Mesenchymal stem cell (in vitro differentiated cells and primary cell): ENCODE measurements at places on chromosomes 16 and 17.

GRCh38 chr16:55701442-55702319 lies 45.9 kb downstream of the SLC6A2 start:
- peak; percentile 37 for DNase-seq

DNA sequence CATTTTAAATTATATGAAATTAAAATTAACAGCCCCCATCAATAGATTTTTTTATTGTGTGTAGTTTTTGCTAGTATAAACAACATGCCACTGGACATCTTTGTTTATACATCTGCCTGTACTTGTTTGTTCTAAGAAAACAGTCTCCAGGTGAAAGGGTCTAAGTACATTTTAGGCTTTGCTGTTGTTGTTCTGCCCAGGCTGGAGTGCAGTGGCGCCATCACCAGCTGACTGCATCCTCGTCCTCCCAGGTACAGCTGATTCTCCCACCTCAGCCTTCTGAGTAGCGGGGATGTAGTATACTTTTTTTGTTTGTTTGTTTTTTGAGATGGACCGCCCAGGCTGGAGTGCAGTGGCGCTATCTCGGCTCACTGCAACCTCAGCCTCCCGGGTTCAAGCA lies 25.5 kb downstream of the C17orf58 start:
- DNase-seq: no peak

GRCh38 chr17:78795861-78796516 lies 13.9 kb upstream of the CYTH1 start:
- DNase-seq: no peak

DNA sequence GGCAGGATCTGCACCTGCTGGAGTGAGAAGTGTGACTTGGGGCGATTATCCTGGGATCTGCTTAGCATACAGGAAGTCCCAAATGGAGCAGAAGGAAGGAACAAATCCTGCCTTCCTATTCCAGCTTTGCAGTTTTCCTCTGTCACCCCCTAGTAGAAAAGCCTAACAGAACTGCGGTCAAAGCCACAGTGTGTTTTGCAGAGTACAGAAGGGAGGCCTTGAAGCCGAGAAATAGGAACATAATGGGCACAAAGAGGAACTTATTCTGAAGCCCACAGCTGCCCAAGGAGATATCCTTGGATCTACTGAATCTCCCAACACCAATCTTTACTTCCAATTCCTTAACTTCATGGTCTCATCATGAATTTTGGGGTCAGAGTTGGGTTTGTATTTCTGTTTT lies 8.5 kb downstream of the KRTAP1-5 start:
- no peak for DNase-seq

DNA sequence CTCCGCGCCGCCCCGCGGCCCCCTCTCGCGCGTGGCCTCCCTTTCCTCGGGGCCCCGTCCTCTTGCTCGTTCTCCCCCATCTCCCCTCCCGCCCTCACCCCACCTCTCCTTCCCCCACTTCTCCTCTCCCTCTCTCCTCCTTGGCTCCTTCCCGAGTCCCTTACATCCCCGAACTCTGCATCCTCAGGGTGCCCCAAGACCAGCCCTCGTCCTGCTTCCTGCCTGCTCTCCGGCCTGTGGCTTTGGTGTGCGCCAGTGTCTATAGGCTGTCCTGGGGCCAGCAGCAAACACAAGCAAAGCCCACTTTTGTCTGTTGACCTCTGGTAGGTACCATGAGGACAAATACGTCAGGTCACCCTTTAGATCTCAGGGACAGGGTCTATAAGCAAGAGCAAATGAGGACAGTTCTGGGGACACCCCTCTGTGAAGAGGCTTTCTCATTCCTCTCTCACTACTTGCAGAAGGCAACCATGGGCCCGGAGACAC lies 284 bp upstream of the COPZ2 start:
- DNase-seq: peak; percentile 22

DNA sequence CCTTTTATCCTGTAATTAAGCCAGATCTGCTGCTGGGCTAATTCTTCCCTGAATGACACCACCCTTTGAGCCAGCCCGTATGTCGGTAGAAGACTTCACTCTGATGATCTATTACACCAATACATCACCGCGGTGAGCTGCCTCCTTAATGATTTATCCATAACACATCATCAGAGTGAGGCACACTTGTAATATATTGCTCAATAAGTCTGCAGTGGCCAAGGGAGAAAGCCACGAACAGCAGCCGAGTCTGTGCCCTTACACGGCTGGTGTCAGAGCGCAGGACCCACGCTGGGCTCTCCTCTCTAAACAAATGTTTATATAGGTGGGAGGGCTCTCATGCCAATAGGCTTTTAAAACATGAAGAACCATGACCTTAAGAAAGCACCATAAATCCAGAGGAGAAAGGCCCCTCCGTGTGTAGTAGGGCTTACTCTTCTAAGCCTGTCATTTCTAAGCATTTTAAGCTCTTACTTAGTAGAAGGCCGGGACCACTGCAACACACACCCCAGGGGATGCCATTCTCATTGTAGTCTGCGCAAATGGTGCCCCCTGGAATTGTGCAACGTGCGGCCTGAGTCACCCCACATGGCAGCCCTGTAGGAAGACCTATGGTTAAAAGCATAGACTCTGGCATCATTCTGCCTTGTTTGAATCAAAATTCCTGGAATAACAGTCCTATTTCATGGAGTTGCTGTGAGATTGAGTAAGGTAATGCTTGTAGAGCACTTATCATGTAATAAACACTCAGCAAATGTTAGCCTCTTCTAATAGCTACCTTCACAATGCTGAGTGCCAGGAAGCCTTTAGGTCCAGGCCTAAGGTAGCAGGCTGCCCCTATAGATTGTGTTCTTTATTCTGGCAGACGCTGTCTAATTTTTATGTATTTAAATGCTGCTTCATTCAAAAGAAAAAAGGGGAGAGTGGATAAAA lies 26.1 kb downstream of the MRPS23 start:
- peak; percentile 41 for DNase-seq

DNA sequence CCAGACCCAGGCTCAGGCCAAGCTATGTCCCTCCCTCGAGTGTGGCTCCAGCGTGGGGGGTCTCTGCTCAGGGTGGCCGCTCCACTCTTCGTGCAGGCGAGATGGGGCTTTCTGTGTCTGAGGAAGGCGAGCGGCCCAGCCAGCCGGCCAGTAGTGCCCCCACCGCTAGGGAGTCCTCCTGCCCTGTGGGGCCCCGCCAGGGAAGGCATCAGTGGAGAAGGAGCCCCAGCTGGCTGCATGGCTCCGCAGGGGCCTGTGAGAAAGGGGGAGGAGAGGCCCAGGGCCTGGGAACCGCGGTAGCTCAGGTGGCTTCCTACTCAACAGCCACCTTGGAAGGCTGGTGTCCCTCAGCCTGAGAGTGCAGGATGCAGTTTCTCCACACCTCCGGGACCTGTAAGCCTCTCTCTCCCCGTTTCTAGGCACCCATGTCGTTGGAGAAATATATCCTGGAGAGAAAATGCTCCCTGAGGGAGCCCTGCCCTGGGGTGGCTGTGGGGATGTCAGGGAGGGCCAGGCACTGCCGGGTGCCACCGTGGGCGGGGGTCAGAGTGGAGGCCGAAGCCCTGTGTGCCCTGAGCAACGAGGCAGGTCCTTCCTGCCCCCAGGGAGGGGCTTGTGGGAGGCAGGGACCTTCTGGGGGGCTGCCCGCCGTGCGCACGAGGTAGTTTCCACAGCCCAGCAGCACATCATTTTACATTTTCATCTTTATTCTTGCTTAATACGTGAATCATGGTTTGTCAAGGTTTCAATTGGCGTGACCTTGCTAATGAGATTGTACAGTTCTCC lies 3.3 kb downstream of the PIGQ start:
- DNase-seq: no peak

DNA sequence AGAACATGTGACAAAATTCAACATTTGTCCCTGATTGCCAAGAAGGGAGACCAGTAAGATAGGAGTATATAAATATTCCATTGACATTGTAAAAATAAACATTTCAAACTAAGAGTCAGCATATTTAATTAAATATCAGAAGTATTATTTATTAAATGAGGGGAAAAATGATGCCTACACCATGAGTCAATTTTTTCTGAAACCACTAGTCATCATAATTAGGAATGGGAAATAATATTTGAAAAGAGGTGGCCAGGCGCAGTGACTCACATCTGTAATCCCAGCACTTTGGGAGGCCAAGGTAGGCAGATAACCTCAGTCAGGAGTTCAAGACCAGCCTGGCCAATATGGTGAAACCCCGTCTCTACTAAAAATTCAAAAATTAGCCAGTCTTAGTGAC lies 2.1 kb downstream of the CMTM1 start:
- DNase-seq: no peak

- DNase-seq: no peak
These were observed 19.5 kb downstream of the HLF start for GRCh38 chr17:55284001-55284884.

DNA sequence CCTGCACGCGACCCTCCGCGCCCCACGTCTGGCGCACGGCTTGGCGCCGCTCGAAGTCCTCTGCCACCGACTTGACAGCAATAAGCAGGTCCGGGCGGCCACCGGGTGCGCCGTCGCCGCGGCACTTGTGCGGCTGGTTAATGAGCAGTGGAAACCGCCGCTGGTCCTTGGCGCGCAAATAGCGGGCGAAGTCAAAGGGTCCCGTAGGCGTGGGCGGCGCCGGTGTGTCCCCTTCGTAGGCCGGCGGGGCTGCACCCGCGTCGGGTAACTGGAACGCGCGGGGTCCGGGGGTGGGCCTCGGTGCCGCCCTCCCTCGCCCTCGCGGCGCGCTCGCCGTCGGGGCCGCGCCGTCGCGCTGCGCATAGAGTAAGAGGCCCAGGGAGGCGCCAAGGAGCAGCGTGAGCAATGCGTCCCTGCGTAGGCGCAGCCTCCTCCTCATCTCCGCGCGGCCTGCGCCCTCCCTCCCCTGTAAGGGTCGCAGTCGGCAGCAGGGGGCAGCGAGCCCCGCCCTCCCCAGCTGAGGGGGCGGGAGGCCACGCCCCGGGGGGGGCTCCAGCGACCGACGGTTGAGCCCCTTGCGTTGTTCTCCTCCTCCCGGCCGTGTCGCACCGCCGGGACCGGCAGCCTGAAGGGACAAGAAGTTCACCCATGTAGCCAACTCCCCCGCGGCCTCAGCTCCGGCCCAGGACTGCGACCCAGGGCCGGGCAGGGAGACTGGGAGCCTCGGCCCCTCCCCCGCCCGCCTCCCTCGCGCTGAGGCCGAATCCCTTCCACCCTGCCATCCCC lies 558 bp downstream of the B3GNT9 start:
- DNase-seq: peak; percentile 76

- DNase-seq: peak; percentile 25
These were observed 1.3 kb downstream of the ARHGAP23 start for GRCh38 chr17:38429476-38430100.

- no peak for DNase-seq
These were observed 20.7 kb downstream of the TMEM204 start for GRCh38 chr16:1553946-1554825.

GRCh38 chr16:75320435-75320834 lies 69.0 kb upstream of the BCAR1 start:
- no peak for DNase-seq

DNA sequence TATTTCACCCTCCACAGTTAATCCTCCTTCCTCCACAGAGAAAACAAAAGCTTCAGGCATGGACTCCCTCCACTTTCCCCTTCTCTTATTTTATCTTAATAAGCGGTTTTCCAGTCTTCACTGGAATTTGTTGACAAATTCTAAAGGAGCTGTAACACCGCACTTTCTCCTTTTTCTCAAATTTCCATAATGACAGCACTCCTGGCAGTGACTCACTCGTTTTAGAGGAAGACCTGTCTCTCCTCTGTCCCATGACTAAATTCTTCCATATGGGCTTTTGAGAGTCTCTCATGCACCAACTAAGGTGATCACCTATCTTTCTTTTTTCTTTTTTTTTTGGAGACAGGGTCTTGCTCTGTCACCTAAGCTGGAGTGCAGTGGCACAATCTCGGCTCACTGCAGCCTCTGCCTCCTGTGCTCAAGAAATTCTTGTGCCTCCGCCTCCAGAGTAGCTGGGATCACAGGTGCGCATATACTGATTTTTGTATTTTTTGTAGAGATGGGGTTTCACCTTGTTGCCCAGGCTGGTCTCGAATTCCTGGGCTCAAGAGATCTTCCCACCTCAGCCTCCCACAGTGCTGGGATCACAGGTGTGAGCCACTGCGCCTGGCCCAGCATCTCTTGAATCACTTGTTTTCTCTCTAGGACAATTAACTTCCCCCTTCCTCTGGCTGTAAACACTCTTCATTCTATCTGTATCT lies 7.7 kb downstream of the ITGAM start:
- DNase-seq: no peak

GRCh38 chr16:88691924-88692560 lies 5.7 kb upstream of the SNAI3 start:
- DNase-seq: no peak

GRCh38 chr16:67404740-67405226 lies 11.5 kb upstream of the TPPP3 start:
- no peak for DNase-seq

DNA sequence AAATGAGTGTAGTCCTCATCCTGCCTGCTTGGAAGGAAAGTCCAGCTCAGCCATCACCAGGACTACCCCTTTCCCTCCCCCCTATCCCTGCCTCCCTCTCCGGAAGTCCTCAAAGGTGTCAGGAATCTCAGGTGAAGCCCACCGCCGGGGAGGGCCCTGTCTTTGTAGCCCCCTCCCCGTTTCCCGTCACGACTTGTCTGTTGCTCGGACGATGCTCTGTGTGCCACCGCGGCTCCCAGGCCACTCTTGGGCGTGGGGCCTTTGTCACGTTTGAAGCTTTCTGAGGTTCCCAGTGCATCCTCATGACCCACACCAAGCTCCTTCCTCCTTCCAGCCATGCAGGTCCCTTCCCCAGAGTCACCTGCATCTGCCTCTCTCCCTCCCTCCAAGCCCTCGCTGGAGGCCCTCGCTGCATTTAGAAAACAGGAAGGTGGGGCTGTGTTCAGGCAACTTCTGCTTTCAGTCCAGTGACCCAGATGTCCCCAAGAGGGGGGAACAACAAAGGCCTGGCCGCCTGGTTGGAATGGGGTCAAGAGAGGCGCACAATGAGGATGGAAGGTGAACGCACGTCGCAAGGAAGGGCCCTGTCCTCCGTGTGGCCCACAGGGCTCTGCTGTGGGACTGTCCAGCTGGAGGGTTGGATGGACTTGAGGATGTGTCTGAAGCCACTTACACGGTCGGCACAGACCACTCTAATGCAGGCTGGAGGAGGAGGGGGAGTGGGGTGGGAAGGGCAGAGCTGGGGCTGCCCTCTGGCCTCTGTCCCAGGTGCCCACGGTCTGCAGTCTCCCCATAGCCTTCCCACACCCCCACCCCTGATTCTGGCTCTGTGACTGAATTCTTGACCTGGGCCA lies 59.9 kb downstream of the OR1D5 start:
- no peak for DNase-seq

DNA sequence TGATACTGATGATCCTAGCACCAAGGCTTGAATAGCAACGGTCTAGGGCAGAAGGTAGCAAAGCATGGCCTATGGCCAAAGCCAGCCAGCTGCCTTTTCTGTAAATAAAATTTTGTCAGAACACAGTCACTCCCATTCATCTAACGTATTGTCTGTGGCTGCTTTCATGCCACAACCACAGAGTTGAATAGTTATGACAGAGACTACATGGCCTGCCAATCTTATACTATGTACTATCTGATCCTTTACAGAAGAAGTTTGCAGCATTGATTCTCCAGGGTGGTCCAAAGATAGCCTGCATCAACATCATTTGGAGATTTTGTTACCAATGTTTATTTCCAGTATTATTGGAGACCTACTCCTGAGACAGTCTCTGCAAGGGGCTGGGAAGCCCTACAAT lies 19.9 kb upstream of the MMD start:
- no peak for DNase-seq

- DNase-seq: no peak
These were observed 42.1 kb upstream of the CDH13 start for GRCh38 chr16:82584553-82585152.
